ENCODE measurements at places on chromosomes 7 and 10. TPM values are rescaled to one million over a fixed set of nuclear protein-coding genes. Genes with fewer than 3 reads are reported as not detected.

- no peak for DNase-seq
Observed at GRCh38 chr7:29892231-29892630, 85.9 kb downstream of the WIPF3 start.

DNA sequence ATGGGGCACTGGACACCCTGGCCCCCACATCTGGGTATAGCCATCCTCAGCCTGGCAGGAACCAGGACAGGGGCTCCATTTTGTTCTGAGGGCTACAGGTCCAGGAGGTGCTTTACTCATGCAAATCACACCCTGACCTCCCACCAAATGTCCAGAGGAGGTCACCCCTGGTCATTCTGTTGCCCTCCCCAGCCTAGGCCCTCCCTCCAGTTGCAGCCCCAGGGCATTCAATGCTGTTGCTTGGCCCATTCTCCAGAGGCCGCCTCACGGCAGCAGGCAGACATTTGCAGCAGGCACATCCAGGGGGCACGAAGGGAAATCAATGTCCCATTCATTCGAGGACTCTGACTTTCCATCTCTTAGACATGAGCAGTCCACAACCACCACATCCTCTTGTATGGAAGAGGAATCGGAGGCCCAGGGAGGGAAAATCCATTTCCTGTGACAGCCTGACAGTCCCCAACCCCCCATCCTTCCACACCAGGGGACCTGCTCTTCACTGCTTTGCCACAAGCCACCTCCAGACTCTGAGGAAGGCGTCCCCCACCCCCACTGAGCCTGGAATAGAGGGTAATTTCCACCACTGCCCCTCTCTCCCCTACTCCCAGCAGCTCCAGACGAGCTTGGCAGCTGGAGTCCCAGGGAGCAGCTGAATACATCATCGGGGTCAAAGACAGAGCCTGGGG, 76.2 kb upstream of the UNC5B start:
- DNase-seq = no peak

GRCh38 chr7:1531979-1532455, 1.5 kb downstream of the MAFK start:
- DNase-seq = no peak

Gene BHLHA15
- polyA plus RNA-seq = 0.76 TPM

- no peak for DNase-seq
Observed at GRCh38 chr10:48232717-48233447, 41.6 kb downstream of the FRMPD2 start.

GRCh38 chr7:141974831-141975230, 1.3 kb upstream of the TAS2R38 start:
- DNase-seq = no peak

DNA sequence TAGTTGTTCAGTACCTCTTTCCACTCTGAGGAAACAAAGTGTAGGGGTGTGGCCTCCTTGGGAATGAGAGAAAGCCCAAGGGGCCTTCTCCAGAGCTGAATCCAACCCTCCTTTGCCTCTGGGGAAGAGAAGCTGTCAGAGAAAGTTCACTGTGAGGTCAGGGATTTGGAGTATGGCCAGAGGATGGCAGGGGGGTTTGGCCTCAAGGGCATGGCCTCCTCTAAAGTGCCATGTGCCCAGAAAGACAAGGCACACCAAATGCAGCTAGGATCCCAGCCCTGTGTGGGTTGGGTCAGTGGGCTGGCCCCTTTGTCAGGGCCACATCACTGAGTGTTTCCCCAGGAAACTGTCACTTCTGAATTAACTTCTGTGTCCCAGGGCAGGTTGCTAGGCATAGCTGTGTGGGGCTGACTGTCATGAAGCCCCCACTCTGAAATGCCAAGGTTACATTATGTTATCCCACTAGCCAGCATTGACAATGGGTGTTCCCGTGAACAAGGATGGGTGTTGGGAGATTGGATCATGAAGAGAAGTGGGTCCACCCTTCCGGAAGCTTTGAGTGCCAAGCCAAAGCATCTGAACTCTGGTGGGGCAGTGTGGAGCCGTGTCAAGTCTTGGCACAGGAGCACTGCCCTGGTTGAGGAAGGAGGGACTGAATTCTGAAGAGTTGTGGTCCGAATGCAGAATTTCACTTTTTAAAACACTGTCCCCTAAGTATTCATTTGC, 123.3 kb downstream of the ZMIZ1 start:
- DNase-seq = no peak

- DNase-seq = no peak
Observed at GRCh38 chr7:91128683-91129348, 135.4 kb upstream of the FZD1 start.

- DNase-seq = no peak
Observed at GRCh38 chr10:23442936-23443335, 4.1 kb downstream of the OTUD1 start.

DNA sequence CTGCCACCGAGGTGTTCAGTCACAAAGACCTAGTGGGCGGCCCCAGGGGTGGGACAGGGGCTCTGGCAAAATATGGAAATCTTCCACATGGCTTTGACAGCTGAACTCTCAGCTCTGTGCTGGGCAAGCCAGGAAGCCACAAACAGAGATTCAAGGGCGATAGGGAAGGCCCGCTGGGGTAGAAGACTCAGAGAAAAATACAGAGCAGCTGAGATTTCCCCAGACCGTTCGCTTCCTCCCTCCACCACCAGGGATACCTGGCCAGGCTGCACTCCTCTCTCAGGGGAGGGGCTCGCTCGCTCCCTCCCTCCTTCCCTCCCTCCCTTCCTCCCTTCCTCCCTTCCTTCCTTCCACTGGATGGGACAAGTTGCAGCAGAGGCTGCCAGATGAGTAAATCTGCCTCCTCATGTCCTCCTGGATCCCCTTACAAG, 260.5 kb downstream of the PRPF18 start:
- DNase-seq = no peak

- DNase-seq = no peak
Observed at GRCh38 chr7:27784399-27785053, 44.6 kb downstream of the TAX1BP1 start.

DNA sequence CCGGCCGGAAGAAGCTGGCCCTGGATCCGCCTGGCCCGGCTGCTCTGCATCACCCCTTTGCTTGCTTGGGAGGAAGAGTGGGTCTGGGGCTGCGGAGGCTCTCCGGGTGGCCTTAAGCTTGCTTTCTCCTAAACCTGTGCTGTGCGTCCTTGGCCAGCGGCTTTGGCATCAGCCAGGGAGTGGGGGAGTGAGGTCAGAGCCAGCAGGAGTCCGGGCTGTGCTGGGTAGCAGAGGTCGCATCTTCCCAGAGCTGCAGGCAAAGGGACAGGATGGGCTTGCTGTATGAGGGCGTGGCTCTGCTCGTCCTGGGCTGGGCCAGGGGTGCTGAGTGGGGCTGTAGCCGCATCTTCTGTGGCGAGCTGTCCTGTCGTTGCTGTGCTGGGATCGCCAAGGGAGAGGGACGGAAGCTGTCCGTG, 21.1 kb downstream of the BNIP3 start:
- no peak for DNase-seq

DNA sequence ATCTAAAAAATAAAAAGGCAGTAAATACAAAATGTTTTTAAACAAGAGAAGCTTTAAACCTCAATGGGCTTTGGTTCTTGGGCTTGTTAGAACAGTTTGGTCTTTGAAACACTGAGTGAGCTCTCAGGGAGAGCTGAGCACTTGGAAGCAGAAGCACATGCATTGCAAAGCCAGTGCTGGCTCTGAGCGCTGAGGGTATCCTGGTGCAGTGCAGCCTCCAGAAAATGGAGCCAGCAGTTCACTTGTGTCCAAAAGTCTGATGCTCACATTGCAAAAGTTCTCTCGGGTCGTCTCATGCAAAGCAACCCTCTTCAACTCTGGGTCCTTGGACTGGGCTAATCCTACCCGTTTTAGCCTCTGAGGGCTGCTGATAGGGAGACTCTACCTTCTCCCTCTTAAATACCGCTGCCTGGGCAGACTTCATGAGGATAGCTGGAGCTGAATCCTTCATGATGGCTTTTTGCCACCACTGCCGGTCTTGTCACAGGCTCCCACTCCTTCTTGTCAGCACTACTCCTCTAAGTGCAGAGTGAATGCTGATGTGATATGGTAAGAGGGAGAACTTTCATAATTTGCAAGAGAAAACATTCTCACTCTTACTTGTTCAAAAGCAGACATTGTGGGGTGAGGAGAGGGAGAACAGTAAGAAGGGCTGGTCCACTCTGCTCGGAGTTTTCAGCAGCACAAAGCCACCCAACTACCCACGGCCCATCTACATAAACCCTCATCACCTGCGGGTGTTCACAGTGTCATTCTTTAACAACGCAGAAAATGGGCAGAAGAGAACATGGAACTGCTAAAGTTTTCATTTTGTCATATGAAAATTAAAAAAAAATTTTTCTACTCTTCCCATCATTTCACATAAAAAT, 42.2 kb upstream of the BMPER start:
- DNase-seq = no peak

- no peak for DNase-seq
Observed at GRCh38 chr10:104587751-104588150, 53.3 kb upstream of the SORCS3 start.

DNA sequence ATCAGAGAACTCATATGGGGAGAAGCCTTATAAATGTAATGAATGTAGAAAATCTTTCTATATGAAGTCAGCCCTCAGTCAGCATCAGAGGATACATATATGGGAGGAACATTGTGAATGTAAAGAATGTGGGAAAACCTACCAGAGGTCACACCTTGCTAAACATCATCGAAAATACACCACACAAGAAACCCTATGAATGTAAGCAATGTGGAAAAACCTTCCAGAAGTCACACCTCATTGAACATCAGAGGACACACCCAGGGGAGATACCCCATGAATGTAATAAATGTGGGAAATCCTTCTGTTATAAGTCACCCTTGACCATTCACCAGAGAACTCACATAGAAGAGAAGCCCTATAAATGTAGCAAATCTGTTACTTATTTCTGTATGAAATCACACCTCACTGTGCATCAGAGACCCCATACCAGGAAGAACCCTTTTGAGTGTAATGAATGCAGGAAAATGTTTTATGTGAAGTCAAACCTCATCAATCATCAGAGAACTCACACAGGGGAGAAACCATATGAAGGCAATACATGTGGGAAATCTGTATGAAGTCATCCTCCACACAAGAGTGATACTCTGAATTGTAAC, 30.8 kb downstream of the ZNF12 start:
- DNase-seq = no peak

DNA sequence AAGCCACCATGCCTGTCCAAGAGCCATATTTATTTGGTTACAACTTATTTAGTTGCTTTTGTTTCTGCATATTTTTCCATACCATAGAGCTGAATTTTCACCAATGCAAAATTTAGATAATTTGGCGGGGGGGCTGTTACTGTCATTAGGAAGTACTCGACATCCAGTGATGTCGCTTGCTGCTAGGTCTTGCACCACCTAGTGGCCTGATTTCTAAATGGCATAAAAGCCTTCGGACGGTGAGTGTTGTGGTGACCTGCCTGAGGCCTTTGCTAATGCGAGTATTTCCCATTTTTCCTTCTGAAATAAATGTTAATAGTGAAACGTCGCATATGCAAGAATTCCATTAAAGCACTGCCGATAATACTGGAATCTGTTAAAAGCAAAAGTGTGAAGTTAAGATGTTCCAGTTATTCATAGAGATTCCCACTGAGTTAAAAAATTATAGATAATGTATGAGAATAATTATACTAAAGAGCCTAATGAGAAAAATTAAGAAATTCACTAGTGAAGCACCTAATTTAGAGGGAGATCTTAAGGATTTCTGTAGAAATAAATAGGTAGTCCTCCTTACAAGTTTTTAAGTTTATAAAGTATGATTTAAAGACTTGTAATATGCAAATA, 86.1 kb upstream of the DNAJB6 start:
- DNase-seq = no peak

GRCh38 chr7:33066771-33067170, 4.2 kb upstream of the NT5C3A start:
- no peak for DNase-seq

- DNase-seq = no peak
Observed at GRCh38 chr10:78038105-78038504, 4.4 kb downstream of the RPS24 start.

- no peak for DNase-seq
Observed at GRCh38 chr7:127738859-127739258, 86.9 kb downstream of the SND1 start.
